Activated T-cell treated with anti-CD3 and anti-CD28 coated beads for 48 hours (primary cell): ENCODE measurements at places on chromosomes 12 and 14.

DNA sequence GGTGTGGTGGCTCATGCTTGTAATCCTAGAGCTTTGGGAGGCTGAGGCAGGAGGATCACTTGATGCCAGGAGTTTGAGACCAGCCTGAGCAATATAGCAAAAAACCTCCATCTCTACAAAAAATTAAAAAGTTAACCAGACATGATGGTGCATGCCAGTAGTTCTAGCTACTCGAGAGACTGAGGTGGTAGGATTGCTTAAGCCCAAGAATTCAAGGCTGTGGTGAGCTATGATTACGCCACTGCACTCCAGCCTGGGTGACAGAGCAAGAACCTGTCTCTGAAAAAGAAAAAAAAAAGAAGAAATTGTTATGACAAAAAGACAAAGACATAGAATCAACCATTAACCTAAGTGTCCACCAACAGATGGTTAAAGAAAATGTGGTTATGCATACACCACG, 2.1 kb upstream of the ATP23 start:
- no peak for DNase-seq

DNA sequence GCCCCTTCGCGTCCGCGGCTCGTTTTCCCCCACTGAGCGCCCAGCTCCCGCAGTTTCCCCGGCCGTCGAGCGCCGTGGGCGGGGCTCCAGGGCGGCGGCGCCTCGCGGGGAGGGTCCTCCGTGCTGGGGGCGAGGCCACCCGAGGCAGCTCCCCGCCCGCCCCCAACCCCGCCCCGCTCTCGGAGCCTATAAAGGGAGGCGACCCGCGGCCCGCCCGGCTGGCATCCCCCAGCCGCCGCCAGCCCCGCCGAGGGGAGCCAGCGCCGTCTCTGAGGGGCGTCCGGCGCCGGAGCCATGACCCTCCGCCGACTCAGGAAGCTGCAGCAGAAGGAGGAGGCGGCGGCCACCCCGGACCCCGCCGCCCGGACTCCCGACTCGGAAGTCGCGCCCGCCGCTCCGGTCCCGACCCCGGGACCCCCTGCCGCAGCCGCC, at the start of gene TAMALIN:
Gene TAMALIN, plus strand, starts transcription at position 221 of the 432 bp plus-strand sequence. Its CDS starts 74 bp downstream, at position 295.
- DNase-seq, result peak; percentile 74

DNA sequence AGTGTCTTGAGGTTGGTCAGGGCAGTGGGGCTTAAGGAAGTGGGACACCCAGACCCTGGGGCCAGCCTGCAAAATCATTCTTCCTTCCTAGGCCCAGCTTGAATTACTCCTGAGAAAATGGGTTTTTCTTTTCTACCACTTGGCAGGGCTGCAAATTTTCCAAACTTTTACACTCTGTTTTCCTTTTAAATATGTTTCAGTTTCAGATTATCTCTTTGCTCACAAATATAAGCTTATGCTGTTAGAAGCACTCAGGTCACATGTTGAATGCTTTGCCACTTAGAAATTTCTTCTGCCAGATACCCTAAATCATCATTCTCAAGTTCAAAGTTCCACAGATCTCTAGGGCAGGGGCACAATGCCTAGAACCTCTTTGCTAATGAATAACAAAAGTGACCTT, 2.9 kb upstream of the LGR5 start:
- DNase-seq, result no peak

DNA sequence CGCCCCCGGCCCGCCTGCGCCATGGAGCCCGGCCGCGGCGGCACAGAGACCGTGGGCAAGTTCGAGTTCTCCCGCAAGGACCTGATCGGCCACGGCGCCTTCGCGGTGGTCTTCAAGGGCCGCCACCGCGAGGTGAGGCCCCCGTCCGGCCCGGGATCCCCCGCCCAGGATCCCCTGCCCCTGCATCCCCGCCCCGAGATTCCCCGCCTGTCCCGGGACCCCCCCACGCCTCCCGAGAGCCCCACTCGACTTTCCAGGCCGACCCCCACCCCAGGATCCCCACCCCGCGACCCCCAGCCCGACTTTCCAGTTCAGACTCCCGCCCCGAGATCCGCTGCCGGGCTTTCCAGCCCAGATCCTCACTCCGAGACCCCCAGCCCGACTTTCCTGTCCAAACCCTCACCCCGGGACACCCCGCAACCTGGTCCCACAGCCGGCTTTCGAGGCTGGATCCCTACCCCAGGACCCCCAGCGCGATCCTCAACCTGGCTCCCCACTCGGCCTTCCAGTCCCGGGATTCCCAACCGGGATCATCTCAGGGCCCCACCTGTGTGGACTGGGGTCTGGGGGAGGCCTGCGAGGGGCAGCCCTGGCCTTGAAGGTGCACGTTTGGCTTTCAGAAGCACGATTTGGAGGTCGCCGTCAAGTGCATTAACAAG, 688 bp downstream of the ULK1 start:
- no peak for DNase-seq

DNA sequence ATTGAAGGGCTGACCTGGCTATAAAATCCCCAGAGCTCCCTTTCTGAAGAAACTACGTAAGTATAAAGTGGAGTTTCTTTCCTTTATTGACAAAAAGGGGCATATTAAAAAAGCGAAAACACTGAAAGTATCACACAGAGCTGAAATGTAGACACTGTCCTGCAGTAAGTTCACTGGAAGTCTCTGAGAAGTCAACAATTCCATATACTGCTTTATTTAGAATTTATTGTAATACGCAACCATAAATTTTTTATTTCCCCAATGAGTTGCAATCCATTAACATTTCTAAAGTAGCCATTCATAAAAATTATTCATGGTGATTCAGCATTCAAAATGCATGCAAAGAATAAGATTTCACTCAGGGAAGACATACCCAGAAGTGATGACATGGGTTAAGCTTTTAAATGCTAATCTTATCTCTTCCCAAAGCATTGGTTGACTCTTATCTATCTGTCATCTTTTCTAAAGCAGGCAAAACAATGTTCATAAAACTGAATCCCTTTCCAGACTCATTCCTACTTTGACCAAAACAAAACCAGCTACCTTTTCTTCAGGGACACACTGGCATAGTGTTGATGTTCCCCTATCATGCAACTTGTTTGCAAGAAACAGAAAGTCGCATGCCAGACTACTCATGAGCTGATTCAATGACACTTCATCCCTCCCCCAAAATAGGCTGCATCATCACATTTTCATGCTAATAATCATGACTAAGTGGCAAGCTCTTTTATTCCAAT, 17.3 kb downstream of the KITLG start:
- DNase-seq, result no peak

DNA sequence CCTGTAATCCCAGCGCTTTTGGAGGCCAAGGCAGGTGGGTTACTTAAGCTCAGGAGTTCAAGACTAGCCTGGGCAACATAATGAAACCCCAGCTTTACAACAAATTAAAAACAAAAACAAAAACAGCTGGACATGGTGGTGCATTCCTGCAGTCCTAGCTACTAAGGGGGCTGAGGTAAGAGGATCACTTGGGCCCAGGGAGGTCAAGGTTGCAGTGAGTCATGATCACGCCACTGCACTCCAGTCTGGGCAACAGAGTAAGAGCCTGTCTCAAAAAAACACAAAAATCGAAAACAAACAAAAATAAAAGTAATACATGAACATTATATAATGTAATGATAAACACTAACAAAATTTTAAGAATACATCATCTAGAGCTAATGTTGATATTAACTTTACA, 46.2 kb upstream of the GRIP1 start:
- DNase-seq, result no peak

GRCh38 chr14:100739306-100739705, 12.6 kb downstream of the DLK1 start:
- no peak for DNase-seq

GRCh38 chr14:75825147-75825592, 156.6 kb downstream of the TGFB3 start:
- DNase-seq, result no peak

GRCh38 chr14:54550514-54550913, 16.4 kb upstream of the SAMD4A start:
- no peak for DNase-seq

DNA sequence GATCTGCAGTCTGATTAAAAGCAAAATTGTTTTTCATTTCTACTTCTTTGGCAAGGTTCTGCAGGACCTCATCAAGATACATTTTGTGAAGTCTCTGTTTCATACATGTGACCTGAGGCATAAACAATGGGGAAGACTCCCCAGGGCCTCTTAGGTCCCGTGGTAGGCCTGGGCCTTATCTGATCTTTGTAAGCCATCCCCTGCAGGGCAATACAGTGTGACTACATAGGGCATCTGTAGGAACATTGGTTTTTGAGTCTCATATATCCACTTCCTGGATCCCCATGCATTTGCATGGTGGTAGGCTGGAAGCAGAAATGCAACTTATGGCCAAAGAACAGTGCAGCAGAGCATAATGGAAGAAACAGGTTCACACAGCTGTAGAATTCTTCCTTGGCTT, 6.0 kb downstream of the FAR2 start:
- DNase-seq, result no peak

DNA sequence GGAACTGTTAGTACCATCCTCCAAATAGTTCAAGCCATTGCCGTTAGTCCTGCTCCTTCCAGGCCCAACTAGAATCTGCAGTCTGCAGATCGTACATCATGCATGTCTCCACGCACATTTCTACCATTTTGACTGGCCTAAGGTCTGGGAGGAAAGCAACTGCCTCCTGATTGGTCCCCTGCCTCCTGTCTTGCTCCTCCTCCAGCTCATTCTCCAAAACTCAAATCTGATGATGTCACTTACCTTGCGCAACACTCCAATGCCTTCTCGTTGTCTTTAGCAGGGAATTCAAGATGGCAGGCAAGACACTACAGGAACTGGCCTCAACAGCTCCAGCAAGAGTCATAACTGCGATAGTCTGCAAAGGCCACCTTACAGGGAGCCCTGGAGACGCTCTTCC, 9.7 kb upstream of the HCAR1 start:
- no peak for DNase-seq
